Fibroblast of gingiva (primary cell): ENCODE measurements at places on chromosomes 3 and 15.

GRCh38 chr3:133761605-133762484, 15.7 kb downstream of the TF start:
- no peak for DNase-seq

DNA sequence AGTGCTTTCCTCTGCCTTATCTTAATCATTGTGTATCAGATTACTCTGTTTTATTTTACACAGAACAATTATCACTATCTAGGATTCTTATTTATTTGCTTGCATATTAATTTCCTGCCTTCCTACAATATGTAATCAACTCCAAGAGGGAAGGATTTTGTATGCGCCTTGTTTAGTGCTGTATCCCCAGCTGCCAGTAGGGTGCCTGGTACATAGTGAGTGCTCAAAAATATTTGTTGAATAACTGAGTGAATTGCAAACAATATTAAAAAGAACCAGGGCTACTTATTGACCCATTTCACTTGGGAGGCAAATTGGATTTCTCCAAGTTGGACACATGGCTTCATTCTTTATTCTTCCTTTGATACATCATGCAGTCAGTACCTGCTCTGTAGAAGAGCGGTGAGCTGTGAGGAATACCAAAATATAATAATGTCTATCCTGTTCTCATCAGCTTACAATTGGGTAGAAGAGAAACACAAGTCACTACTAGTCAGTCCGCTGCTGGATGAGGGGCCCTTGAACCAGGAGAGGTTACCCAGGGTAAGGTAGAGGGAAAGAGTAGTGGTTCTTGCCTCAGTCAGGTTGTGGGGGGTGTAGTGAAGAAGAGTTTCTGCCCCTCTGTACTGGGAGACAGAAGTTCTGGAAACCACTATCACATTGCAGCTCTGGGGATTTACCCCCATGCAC, 233.9 kb upstream of the ZBTB20 start:
- no peak for DNase-seq

DNA sequence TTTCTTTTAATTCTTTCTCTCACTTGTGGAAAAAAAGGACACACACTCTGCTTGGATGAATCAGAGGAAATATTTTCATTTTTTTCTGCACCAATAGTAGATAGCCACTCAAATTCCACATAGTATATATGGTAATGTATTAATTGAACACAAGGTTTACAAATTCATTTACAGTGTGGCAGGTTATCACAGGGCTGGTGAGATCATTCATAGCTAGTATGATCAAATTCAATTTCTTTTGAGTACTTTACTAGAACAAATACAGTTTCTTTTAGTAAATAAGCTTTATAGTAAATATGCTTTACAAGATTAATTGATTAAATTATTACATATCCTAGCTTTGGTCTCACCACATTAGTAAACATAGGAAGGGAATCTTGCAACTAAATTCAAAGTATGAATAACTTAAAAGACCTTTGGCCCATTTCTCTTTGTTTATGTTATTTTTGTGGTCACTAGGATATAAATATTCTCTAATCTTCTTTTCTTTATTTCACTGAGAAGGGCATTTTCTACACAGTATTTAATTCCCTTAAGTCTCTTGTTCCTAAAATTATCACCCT, 40.1 kb upstream of the PARP14 start:
- no peak for DNase-seq

DNA sequence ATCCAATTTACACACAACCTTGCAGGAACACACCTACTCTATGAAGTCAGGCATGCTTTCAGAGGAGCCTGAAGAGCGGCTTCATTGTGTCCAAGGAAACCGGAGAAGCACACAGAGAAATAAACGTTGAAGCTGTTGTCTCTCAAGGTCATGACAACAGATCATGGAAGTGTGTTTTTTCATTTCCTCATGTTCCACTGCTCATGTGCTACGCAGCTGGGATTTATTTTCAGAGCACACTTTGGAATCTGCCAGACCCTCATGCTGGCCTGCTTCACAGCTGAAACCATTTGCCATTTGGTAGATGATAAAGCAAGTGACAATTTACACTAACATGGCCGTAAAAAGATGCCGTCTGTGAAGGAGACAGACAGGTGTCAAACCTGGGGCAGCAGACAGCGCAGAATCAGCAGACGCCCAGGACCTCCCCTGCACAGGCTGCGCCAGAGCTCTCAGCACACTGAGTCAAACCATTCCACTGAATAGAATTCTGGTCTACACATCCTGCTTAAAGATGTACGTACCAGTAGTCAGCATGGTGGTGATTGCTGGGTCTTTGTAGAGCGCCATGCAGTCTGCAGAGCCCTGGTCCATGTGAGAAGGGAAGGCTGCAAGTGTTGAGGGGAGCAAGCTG, 99.3 kb downstream of the ARNT2 start:
- DNase-seq = no peak

DNA sequence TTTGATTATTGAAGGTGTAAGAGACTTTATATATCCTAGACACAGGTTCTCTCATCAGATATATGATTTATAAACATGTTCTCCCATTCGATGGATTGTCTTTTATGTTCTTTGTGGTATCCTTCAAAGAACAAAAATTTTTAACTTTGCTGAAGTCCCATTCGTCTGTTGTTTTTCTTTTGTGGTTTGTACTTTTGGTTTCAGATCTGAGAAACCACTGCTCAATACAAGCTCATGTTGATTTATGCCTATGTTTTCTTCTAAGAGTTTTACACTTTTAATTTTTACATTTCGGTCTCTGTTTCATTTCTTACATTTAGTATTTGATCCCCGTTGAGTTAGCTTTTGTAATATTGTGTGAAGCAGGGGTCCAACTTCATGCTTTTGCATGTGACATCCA, 103.3 kb upstream of the SPRED1 start:
- DNase-seq = no peak

GRCh38 chr3:108024146-108024850, 66.5 kb downstream of the CD47 start:
- no peak for DNase-seq
